ENCODE measurements at places on chromosomes 11 and 22.

DNA sequence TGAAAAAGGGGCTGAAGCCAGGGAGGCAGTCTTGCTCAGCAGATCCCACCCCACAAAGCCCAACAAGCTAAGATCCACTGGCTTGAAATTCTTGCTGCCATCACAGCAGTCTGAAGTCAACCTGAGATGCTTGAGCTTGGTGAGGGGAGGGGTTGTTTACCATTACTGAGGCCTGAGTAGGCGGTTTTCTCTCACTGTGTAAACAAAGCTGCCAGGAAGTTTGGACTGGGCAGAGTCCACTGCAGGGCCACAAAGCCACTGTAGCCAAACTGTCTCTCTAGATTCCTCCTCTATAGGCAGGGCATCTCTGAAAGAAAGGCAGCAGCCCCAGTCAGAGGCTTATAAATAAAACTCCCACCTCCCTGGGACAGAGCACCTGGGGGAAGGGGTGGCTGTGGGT, 746.1 kb upstream of the LRRC4C start:
- DNase-seq, result no peak

- no peak for DNase-seq
Measured at GRCh38 chr11:45398325-45398724, 112.2 kb upstream of the SYT13 start.

GRCh38 chr11:13776134-13776815, 107.8 kb downstream of the FAR1 start:
- peak; percentile 29 for DNase-seq

DNA sequence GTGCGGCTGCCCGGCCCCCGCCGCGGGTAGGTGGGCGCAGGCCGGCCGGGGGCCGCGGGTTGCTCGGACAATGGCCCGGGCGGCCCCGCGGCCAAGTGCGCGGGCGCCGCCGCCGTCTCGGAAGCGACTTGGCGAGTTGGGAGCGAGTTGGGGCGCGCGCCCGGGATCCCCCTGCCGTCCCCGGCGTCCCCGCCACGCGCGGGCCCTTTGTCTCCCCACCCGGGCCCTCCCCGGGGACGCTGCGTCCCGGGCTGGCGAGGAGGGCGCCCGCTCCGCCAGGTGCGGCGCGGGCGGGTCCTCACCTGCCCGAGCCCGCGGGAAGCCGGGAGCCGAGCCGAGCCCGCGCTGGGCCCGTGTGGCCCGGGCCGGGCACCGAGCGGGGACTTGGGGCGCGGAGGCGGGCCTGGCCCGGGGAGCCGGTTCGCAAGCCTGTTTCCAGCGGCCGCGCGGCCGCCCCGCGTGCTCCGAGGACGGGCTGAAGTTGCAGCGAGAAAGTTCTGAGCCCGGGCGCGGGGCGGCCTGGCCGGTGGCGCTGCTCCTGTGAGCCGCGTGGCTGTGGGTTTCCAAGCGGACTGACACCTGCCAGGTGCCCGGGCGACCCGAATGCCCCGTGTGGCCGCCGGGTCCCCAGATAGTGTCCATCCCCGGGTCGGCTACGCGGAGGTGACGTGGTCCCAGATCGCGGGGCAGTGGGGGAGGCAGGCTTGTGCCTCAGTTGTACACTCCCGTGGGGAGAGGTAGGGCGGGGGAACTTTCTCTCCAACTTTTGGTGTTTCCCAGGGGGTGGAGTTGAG, 586 bp downstream of the LRP5 start:
- no peak for DNase-seq

DNA sequence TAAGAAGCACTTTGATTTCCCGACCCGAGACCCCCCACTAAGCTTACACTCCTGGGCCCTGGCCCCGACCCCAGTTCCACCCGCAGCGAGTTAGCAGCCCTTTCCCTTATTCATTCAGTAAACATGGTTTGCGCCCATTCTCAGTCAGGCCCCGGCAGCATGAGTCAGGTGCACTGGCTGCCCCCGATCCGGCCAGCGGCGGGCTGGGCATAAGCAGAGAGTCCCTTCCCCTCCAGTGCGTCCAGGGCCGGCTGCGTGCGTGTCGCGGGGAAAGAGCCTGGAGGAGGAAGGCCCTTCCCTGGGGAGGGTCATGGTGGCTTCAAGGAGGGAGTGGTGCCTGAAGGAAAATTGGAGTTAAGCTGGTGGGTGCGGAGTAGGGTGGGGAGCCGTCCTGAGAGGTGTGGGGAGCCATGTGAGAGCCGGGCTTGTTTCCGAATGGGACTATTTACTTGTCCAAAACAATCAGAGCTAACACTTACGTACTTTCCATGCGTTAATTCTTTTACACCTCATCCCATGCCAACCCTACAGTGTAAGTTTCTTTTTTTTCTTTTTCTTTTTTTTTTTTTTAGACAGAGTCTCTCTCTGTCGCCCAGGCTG, 657 bp downstream of the IGHMBP2 start:
- peak; percentile 9 for DNase-seq

DNA sequence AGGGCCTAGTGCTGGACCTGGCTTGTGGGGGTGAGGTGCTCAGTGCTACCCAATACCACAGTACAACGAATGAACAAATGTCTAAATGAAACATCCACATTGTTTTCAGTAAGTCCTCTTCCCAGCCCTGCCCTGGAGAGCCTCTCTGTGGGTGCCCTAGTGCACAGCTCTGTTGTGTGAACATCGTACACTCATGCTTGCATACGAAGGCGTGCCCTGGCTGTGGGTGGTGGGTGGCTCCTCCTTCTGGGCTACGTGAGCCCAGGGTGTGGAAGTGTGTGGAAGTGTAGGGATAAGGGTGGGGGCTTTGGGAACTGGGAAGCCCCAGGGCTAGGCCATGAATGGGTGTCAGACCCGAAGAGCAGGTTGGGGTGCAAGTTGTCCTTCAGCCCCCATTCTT, 592 bp upstream of the NLRX1 start:
- no peak for DNase-seq

- no peak for DNase-seq
Measured at GRCh38 chr11:108035690-108036089, 27.0 kb downstream of the CUL5 start.

GRCh38 chr11:124174001-124174583, 9.1 kb upstream of the OR10D3 start:
- no peak for DNase-seq

GRCh38 chr11:64004590-64004984, 18.3 kb downstream of the OTUB1 start:
- no peak for DNase-seq

DNA sequence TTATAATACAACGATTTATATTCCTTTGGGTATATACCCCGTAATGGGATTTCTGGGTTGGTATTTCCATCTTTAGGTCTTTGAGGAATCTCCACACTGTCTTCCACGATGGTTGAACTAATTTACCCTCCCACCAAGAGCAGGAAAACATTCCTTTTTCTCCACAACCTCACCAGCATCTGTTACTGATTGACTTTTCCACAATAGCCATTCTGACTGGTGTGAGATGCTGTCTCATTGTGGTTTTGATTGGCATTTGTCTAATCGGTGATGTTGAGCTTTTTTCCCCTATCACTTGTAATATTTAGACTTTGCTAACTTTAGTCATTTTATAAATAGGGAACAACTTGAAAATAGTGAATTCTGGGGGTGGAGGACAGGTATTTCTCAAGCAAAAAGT, 58.1 kb downstream of the PPFIA1 start:
- DNase-seq, result no peak

- DNase-seq, result no peak
Measured at GRCh38 chr11:2592559-2593392, 107.0 kb downstream of the KCNQ1OT1 start.

GRCh38 chr11:84414920-84415319, 1128.8 kb upstream of the CCDC90B start:
- DNase-seq, result no peak

DNA sequence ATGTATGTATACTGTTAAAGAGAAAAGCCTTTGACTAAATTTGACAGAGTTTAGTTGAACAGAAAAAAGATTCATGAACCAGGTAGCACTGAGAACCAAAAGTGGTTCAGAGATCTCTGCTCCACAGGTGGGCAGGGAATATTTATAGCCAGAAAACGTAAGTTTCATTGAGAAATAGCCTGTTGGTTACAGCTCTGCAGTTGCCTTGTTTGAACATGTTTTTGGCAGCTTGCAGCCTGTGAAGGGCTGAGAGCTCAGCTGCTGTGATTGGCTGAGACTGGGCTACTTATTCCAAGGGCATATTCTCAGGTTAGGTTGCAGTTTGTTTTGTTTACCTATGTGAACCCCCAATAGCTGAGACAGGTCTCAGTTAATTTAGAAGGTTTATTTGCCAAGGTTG, 13.5 kb upstream of the ZNF74 start:
- DNase-seq, result no peak

DNA sequence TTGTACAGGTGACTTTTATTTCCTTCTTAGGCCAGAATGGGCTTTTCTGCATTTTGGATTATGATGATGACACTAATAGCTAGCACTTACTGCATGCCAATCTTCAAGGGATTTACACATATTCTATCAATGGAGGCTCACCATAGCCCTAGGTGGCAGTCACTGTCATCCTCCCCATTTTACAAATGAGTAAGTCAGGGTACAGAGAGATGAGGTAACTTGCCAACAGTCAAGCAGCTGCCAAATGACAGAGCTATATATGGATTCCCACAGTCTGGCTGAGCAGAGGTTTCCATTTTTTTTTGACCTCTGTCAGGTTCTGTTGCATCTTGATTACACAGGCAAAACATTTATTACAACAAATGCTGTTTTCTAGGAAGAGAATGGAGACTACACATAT, 23.8 kb upstream of the C11orf96 start:
- DNase-seq, result no peak

DNA sequence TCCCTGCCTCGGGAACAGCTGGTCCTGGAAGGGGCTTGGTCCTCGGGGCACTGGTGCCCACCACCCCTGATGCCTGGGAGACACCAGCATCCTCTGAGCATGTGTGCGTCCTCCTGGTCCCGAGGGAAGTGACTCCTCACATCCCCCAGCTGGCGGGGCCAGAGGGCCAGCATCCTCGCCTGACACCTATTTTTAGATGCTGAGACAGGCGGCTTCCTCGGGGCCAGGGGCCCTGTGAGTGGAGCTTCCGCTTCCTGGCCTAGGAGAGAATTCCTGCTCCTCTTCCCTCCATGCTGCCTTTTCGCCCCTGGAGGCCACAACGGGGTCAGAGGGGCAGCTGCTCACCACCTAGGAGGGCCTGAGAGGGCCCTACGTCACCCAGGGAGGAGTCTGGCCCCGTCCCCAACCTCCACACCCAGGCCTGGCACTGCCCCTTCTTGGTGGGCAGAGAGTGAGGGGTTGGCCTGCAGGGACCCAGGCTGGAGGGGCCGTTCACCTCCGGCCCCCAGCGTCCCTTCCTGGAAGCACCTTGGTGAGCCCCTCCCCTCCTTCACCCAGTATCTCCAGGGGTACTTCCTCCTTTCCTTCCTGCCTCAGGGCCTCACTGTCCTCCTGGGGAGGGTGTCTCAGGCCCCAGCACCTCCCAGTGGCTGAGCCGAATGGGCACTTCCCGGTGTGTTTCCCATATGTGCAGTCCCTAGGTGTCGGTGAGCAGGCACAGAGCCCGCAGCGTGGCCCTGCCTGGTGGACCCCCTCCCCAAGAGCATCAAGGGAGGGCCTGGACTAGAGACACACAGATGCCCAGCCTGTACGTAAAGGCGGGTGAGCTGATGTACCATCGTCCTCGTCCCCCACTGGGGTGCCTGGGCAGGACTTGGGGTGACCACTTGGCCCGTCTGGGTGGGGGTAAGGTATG, 6.1 kb downstream of the CD81 start:
- DNase-seq, result no peak

DNA sequence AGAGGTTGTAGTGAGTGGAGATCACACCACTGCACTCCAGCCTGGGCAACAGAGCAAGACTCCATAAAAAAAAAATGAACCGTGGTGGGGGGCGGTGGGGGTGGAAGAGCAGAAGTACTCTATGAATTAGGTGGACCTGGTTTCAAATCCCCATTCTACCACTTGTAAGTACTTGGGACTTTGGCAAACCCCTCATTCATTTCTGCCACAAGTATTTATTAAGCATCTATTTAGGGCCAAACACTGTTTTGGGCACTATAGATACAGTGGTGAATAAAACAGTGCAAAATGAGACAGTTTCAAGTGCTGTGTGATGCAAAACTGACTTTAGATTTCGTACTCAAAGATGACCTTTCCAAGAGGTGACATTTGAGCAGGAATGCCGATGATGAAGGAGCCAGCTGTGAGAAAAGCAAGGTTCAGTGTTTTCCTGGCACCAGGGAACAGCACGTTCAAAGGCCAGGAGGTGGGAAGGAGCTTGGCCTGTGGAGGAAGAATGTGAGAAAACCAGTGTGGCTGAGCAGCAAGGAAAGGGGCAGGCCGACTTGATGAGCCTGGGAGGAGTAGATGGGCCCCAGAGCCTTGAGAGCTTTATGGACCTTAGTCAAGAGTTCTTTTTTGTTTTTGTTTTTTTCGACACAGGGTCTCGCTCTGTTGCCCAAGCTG, 1.4 kb upstream of the TMEM134 start:
- no peak for DNase-seq

- DNase-seq, result no peak
Measured at GRCh38 chr11:17930544-17931125, 82.2 kb downstream of the SERGEF start.

DNA sequence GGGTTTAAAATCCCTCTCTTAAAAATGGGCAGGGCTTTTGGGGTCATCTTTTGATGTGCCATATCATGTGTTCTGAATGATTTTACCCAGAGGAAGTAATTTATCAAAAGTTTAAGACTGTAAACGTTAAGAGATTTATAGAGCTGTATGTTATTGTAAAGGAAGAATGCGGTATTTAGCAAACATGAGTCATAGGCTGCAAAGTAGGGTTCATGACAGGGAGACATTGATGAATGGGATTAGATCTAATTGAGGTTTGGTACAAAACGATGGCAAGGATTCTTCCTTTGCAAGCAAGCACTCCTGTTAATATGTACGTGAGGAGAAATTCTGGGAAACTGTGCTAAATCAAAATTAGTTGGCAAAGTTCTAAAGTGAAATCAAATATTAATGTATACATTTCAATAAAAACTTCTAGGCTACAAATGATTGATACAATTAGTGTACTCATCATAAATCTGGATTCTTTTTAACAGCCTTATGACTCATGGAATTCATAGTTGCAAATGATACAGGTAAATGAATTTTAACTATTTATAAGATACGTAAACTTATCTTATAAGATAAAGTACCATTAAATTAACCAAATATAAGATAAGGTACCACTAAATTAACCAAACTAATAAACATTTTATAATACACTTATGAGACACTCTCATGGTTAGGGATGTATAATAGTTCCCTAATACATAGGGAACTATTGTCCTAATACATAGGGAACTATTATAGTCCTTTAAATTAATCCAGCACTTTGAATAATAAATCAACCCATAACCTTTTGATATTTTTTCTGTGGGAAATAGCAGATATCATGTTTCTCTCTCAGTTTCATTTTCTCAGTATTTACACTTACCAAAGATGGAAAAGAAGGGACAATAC, 58.4 kb downstream of the KIF18A start:
- DNase-seq, result no peak

- DNase-seq, result no peak
Measured at GRCh38 chr11:94525546-94526324, 13.5 kb downstream of the C11orf97 start.

DNA sequence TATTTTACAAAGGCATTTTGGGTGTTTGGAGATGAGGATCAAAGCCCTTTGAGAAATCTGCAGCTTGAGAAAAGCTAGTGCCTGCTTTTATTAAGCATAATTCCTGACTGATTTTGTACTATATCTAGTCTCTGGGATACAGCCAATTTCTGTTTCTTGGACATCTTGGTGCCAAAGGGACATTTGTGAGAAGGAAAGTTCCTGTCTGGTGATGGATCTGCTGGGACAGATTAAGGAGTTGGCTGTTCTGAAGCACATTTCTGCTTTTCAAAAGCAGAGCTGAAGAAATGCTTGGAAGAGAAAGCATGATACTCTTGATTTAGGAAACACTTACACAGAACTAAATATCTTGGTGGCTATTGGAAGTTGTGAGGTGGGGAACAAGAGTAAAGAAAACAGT, 254.6 kb upstream of the CCDC90B start:
- no peak for DNase-seq

GRCh38 chr11:85699957-85700741, 14.2 kb upstream of the CCDC89 start:
- no peak for DNase-seq
